NCI-H146 (cell line): ENCODE measurements at places on chromosomes 7 and 10.

DNA sequence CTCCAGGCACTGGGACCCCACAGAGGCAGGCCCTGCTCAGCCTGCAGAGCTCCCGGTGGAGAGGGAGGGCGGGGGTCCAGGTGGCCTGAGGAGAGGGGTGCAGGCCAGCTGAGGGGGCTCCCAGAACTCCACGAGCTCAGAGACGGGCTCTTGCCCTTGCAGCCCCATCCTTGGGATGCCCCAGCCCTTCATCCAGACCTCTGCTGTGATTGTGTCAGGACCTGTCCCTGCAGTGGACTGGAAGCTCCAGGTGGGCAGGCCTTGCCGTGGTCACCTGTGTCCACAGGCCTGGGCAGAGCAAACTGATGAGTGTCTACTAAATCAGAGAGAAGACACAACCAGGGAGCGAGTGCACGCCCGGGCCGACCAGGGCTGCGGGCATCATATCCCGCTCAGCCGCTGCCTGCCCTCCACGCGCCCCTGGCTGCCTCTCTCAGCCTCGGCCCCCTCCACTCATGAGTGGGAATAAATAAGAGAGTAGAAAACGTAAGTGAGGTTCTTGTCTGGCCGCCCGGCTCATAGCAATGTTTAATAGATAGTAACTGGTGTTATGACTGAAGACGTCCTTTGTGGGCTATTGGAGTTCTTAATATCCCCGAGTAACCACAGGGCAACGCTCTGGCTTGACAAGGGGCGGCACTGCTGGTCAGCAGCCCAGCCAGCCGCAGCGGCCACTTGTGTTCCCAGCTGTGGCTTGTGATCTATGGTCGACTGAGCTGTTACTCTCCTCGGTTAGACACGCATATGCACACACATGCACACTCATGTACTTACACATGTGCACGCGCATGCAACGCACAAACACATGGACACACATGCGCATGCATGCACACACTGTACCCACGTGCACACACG is 105.6 kb downstream of the LHPP start:
- DNase-seq, result no peak

DNA sequence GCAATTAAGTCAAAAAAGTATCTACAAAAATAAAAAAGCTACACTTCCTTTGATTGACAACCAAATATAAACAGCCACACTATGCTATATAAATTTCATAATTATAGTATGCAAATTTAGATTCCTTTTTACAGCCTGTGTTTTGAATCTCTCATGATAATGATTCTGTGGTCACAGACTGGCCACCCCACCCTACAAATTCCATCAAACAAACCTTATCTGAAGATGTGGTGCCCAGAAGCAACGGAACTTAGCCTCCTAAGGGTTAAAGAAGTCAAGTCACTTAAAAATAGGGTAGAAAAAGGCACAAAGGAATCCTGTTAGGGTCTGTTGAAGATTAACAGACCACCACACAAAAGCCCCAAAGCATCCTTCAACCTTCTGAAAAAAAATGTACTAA is 351.8 kb downstream of the INHBA start:
- no peak for DNase-seq

DNA sequence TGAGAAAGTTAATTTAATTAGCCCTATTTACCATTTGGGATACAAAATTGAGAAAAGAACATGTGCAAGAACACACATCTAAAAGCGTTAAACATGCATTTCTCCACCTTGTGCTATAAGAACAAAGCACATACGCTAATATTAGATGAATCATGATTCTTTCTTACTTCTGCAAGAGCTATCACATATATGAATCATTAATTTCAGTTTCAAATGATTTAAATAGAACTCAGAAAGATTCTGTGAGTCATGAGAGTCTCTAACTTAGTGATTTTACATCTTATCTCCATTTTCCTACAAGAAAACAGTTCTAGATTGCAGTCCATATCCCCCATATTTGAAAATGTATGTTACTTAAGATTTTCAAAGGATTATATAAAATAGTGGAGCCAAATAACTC is 173.9 kb downstream of the RNLS start:
- DNase-seq, result no peak

DNA sequence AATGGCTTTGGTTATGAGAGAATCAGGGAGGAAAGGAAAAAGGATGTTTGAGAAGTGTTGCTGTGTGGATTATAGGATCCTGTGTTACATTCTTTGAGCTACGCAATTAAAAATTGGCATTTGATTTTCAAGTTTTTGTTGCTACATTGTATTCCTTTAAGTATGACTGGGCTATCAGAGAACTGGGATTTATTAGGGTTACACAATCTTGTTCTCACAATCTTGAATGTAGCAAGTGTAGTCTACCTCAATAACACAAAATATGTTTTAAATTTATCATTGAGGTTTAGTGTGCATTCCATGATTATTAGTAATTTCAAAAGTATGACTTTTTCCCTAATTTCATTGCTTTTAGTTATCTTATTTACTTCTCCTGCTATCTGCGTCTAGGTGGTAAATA is 113.9 kb downstream of the CACNB2 start:
- no peak for DNase-seq

DNA sequence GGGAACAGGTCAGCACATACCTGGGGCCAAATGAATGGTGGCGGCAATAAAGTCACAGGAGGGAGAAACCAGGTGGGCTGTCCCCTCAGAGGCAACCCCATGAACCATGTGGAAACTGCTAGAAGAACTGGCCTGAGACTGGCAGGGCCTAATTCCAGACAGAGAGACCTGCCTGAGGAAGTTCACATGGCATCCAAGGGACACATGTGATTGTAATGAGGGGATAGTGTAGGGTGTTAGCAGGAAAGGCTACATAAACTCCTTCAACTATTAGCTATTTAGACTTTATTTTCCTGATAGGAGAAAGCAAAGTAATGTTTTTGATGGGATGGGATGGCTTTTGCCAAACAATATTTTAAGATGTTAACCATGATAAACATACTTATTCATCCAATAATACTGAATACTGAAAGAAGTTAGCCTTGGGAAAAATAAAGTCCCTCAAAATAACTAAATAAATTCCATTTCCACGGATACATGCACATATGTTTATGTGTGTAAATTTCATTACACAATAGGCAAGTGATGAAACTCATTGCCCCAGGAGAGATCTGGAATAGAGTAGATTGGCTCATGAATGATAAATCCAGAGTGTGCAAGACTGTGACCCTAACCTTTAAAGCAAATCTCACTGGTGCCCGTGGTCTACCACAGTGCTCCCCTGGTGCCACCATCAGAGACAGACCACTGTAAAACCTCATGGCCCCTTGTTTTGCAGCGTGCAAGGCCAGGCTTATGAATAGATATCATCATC is 137.0 kb downstream of the NRF1 start:
- DNase-seq, result no peak

GRCh38 chr10:43117031-43117776 is 21.0 kb upstream of the CSGALNACT2 start:
- DNase-seq, result no peak

- DNase-seq, result peak; percentile 25
Measured at GRCh38 chr7:75611557-75612178, 119.5 kb downstream of the SPDYE5 start.

DNA sequence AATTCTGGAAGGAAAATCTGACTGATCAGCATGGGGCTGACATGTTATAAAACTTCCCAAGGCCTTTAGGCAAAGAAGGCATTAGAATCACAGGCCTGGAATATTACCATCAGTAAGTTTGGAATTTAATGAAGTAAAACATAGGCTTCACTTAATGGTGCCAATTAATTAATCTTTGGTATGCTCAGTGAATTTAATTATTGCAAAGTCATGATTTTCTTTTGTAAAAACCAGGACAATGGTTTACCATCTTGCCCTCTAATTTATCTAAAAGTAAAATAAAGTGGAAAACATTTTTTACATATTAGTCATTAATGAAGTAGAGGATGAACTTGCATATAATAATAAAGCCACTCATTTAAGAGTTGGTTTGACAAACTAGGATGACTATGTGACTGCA is 220.3 kb downstream of the SEC23IP start:
- no peak for DNase-seq

DNA sequence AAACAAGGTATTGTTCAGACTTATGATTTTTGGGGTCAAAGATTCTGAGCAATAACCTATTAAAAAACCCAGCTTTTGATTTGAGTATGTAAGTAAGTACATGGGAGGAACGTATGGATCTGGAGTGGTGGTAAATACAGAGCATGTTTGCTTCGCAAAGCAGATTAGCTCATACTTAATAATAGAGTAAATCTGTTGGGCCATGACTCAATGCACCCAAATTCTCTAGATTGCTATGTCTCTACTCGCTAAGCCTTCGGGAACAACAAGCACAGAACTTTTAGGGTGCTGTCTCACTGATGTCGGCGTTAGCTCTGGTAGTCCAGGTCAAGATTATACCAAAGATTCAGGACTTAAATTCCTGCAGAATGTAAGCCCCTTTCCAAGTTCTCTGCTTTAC is 807 bp upstream of the MINPP1 start:
- DNase-seq, result no peak
